Right renal pelvis (tissue), 4 donors: ENCODE measurements at places on chromosomes 3 and 15.

DNA sequence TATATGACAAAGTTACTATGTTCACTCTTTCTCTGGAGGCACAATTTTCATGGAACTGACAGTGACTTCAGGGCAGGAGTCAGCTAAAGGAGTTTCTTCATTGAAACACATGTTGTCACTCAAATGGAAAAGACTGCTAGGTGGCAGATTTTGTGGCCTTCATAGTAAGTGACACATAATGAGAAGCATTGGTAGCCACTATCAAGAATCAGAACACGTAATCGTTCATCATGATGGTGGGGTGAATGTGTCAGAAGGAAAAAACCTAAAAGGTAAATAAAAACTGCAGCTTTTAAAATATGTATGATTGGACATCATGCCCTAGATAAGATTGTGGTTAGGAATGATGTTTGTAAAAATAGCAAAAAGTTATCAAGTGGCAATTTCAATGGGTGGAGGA, 1491.0 kb downstream of the SI start:
- DNase-seq, result no peak

DNA sequence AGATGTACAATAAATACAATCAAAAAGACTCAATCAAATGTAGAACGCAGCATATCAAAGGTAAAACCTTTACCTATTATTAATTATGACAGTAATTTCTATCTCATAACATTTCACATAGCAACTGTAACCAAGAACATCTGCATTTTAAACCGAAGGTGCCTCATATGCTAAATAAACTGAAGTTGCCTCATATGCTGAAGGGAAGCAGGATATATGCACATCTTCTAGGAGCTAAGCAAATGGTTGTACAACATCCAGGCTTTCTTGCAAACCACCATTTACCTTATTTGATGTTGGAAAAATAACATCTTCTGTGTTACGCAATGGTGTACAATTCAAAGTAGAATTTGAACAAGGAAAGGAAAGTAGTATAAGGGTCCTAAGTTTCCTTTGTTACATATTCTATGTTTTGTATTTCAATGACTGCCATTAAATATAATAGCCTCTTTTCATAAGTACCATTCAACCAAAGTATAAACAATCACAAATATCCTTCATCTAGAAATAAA, 145.9 kb downstream of the SATB1 start:
- DNase-seq, result no peak

GRCh38 chr3:4665197-4665596, 172.0 kb downstream of the ITPR1 start:
- DNase-seq, result no peak

DNA sequence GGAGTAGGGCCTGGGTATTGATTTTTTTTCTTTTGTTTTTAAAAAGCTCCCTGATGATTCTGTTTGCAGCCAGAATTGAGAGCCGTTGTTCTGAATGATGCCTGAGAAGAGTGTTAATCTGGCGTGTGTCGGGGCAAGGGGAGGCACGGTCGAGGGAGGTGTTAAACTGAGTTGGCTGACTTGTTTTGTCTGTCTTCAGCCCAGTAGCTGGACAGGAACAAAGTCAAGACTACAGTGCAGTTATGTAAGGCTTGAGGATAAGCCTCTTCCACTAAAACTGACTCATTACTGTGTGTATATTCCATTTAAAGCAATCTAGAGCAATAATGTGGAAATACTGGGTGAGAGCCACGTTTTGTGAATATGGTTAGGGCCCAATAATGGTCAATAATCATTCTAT, 119.0 kb upstream of the DLG1 start:
- DNase-seq, result no peak

DNA sequence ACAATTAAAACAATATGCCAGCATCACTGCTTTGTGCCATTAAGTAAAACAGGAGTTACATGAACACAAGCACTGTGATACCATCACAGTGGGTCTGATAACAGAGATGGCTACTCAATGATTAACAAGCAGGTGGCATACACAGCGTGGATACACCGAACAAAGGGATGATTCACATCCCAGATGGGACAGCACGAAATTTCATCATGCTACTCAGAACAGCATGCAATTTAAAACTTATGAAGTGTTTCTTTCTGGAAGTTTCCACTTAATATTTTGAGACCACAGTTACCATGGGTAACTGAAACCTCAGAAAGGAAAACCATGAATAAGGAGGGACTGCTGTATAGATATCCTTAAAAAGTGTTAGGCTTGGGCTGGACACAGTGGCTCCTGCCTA, 44.5 kb downstream of the SLC24A1 start:
- no peak for DNase-seq

- no peak for DNase-seq
Observed at GRCh38 chr3:147425388-147425850, 16.3 kb downstream of the ZIC1 start.
